ENCODE measurements at places on chromosomes 5 and 9.

GRCh38 chr5:58187432-58188261, 272.2 kb downstream of the PLK2 start:
- DNase-seq = no peak

- no peak for DNase-seq
Measured at GRCh38 chr5:63727583-63727982, 234.7 kb downstream of the HTR1A start.

DNA sequence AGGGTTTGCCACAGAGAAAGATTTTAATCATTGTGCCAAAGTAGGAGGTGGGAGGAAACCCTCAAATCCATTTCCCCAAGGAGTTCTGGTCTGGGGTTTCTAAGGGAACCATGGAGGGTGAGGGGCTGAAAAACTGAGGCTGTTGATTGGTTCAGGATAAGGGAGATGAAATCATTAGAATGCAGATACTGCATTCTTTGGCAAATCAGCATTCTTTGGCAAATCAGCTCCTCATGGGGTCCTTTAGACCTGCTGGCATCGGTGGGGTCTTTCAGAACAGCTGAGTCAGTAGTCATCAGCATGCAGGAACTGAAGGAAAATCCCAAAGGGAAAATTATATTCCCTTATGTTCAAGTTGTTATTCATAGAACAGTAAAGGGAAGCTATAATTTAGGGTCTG, 585.5 kb downstream of the ISL1 start:
- DNase-seq = no peak

DNA sequence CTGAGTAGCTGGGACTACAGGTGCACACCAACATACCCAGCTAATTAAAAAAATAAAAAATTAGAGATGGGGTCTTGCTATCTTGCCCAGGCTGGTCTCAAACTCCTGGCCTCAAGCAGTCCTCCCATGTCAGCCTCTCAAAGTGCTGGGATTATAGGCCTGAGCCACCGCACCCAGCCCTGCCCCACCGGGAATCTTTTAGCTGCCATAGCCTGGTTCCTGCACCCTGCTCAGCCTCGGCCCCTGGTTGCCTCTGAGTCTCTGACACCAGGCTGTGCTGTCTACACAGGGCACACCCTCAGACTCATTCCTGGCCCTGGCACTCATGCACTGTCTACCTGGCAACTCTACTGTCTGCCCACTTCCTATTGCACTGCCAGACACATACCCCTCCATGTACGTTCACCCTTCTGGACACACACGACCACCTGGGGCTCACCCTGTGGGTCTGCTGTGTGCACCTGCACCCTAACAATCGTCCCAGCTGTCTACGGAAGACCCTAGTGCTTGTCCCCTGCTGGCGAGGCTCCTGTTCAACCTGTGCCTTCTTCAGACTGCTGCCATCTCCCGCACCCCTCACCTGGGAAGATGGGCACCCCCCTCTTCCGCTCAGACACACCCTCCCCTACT, 1.4 kb downstream of the PROP1 start:
- DNase-seq = no peak

DNA sequence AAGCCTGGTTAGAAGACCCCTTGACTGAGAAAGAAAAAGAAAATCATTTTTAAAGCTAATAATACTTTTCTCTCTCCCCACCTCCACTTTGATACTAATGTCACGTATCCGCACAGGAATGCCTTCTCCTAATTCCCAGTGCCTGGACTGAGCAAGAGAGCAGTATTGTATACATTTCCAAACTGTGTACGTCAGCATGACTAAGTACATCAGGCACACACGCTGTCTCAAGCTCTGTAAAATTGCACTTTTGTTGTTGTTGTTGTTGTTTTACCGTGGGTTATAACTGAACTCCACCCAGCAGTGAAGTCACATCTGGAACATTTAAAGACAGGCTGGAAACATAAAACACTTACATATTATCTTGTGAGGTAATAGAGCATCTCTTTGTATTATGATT, 407.6 kb downstream of the DNAH5 start:
- DNase-seq = no peak

DNA sequence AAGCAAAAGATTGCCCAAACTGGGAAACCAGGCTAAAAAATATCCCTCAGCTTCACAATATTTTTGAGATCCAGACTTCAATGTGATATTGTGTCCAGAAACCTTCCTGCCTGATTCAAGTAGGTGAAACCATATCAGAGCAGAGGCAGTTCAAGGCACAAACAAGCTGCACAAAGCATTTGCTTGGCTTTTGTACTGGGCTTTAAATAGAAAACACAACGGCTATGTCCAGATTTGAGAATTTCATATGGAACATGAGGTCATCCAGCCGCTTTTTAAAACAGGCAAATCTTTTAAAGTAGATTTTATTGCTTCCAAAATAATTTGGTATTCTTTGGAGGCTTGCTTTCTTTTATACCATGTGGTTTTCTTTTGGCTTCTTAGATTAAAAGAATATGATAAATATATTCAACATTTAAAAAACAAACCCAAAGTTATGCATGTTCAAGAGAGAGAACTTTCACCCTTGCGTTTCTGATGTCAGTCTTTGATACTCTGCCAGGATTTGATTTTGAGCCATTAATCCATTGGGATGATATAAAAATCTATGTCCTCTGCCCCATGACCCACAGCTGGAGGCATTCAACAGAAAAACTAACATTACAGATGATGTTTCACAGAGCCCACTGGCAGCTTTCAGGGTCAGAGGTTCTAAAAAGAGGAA, 29.0 kb upstream of the CCDC112 start:
- DNase-seq = peak; percentile 35

DNA sequence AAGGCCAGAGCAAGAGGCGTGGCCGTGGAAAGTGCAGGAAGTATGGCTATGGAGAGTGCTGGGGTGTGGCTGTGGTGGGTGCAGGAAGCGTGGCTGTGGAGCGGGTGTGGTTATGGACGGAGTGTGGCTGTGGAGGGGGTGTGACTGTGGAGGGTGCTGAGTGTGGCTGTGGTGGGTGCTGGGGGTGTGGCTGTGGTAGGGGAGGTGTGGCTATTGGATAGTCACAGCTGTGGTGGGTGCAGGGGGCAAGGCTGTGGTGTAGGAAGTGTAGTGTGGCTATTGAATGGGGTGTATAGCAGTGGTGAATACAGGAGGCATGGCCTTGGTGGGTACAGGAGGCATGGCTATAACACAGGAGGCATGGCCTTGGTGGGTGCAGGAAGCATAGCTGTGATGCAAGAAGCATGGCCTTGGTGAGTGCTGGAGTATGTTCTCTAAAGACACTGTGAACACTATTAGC, 40.8 kb upstream of the SPATA31C2 start:
- DNase-seq = no peak

GRCh38 chr5:147216552-147217154, 18.2 kb upstream of the STK32A start:
- no peak for DNase-seq

DNA sequence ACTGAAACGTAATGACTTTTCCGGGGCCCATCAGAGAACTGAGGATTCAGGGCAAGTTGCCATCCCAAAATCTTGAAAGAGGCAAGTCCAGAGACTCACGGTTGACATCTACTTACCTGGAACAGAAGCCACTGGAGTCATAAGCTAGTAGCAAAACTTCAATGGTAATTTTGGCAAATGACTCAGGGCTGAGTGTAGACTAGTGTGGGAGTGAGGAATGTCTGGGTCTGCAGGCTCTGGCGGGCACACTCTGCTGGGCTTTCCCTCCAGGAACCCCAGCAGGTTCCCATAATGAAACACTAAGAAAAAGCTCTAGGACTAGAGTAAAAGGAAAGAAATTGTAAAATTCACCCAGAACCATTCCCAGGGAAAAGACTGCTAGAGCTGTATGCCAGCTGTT, 122.9 kb upstream of the NFIL3 start:
- no peak for DNase-seq

DNA sequence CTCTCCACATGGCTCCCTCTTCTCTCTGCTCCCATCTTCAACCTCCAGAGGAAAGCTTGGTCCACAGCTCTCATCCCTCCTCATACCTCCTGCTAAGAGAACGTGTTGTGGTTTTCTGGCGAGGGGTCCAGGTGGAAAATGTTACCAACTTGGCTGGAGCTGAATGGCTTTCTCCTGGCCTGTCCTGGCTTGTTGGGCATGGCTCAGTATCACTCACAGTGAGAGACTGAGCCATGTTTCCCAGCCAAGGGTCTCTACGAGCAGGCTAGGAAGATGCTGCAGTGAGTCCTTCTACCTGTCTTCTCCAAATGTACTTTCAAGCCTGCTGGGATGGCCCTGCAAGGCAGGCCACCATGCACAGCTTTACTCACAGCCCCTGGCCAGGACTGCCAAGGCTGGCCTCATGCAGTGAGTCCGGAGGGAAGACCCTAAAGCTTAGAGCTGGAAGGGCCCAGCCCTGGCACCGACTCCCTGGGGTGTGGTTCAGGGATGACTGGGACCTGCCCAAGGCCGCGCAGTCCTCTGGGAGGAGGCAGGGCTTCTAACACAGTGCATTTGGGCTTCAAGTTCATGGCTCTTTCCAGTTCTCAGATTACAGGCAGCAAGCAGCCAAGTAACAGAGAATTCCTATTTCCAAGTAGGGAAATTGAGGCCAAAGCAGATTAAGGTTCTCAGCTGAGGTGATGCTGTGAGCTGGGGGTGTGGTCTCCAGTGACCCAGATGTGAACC, 59.5 kb downstream of the COL27A1 start:
- DNase-seq = no peak

GRCh38 chr9:19233344-19233743, 2.9 kb downstream of the DENND4C start:
- DNase-seq = no peak

- DNase-seq = no peak
Measured at GRCh38 chr9:115398313-115398650, 280.3 kb upstream of the TNC start.

- no peak for DNase-seq
Measured at GRCh38 chr9:124794902-124795491, 18.1 kb downstream of the OLFML2A start.

DNA sequence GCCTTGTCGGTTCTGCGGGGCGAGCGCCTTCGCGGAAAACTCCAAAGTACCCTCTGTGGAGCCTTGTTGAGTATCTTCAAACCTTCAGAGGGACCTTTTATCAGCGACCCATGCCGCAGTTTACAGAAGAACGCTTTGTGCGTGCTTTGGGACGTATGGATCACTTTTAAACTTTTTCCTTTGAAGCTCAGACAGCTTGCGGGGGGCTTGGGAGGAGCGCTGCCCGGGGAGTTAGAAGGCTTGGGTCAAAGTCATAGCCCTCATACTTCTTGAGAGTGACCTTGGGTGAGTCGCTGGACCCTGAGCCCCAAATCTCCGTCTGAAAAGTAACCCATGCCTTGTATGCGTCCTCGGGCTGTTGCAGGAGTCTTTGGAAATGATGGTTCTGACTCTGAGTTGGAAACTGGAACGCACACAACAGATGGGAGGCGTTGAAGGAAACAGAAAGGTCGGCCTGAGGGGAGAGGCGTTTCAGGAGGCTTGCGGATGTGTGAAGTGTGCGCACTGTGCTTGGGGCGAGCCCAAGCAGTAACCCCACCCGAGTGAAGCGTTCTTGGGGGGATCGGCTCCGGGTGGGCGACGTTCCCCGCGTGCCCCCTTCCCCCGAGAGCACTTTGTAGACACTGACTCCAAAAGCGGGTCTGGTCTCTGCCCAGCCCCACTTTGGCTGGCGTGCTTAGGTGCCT, 661 bp upstream of the SLC25A51 start:
- no peak for DNase-seq

DNA sequence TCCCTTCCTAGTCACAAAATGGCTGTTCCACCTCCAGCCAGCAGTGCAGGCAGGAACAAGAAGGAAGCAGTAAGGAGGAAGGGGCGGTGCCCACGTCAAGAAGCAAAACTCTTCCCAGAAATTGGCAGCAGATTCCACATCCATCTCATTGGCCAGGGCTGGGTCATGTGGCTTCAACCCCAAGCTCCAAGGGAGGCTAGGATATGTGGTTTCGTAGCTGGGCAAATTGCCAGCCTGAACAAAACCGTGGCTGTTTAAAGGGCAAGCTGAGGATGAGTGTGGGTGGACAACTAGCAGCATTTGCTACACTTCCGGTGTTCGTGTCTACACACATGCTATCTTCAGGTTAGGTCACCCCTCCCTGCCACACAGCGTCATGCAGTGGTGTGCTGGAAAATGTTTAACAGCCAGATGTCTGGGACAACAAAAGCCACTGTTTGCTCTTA, 92.1 kb upstream of the MAP1B start:
- no peak for DNase-seq

DNA sequence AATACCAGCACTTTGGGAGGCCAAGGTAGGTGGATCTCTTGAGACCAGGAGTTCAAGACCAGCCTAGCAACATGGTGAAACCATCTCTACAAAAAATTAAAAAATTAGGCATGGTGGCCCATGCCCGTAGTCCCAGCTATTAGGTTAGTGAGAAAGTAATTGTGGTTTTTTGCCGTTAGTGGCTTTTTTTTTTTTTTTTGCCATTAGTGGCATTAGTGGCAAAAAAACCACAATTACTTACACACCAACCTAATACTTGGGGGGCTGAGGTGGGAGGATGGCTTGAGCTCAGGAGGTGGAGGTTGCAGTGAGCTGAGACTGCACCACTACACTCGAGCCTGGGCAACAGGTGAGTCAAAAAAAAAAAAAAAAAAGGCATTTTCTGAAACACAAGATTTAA, 27.8 kb downstream of the MLANA start:
- DNase-seq = no peak

DNA sequence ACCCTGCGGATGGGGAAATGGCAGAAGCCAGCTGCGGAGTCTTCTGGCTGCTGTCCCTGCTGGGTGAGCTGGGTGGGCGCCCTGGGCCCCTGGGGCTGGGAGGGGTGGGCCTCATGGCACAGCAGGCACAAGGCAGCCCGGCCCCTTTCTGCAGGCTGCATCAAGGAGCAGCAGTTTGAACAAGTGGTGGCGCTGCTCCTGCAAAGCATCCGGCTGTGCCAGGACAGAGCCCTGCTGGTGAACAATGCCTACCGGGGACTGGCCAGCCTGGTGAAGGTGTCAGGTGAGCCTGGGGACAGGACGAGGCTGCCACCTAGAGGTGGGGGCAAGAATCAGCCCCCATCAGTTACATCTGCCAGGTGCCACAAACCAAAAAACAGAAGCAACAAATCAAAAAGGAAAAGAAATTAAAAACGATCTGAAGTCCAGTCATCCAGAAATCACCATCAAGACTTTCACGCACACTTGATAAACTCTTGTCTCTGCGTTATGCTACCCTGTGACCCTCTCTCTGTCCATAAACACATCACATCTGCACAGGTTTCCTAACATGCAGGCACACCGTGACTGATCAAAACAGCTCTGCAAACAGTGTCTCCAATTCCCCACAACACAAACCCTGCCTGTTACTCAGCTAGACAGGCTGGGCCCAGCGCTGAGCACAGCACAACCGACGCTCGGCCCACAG, 13.9 kb downstream of the REXO4 start:
- DNase-seq = no peak

DNA sequence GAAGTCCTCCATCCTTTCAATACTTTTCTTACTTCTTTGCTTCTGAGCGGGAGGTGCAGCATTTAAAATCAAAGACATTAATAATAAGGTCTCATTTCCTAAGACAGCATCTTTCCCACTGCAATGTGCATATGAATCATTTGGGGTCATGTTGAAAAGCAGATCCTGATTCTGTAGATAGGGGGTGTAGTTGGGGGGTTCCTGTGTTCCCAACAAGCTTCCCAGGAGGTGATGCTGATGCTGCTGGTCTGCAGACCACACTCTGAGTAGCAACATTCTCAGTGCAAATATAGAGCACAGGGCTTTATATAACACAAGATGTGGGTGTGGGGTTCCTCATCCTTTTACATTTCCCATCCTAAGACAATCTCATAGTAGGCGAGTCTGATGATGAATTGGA, 126.5 kb upstream of the PALM2AKAP2 start:
- no peak for DNase-seq

- DNase-seq = no peak
Measured at GRCh38 chr9:72134801-72135200, 14.4 kb upstream of the GDA start.

- no peak for DNase-seq
Measured at GRCh38 chr5:80067531-80068245, 32.5 kb downstream of the THBS4 start.

- DNase-seq = peak; percentile 29
Measured at GRCh38 chr9:133818444-133818843, 80.3 kb upstream of the SARDH start.

All from fibroblast of the conjunctiva (primary cell).